ENCODE measurements at places on chromosomes 6 and 20. TPM values are rescaled to one million over a fixed set of nuclear protein-coding genes. Genes with fewer than 3 reads are reported as not detected.

The SIM1 gene
- polyA plus RNA-seq, result 7.8 TPM

The ADGRB3 gene
- polyA plus RNA-seq, result 0.70 TPM

The GPR6 gene
- polyA plus RNA-seq, result not detected

The CRISP3 gene
- 0.14 TPM for polyA plus RNA-seq

The CGA gene
- polyA plus RNA-seq, result 0.54 TPM

The TRIM15 gene
- not detected for polyA plus RNA-seq

The TRMT6 gene
- polyA plus RNA-seq, result 9.0 TPM

The HRH3 gene
- polyA plus RNA-seq, result 2.2 TPM

The BPIFB4 gene
- polyA plus RNA-seq, result 0.23 TPM

The ADISSP gene
- 29.1 TPM for polyA plus RNA-seq
